Stimulated activated naive B cell treated with anti-CD40 and anti-IgM and Interleukin-4, amounts not matched to agents 10 μg/mL and 1 μg/mL and 100 μg/mL, for 72 hours (primary cell): ENCODE measurements at places on chromosomes 3 and 15.

DNA sequence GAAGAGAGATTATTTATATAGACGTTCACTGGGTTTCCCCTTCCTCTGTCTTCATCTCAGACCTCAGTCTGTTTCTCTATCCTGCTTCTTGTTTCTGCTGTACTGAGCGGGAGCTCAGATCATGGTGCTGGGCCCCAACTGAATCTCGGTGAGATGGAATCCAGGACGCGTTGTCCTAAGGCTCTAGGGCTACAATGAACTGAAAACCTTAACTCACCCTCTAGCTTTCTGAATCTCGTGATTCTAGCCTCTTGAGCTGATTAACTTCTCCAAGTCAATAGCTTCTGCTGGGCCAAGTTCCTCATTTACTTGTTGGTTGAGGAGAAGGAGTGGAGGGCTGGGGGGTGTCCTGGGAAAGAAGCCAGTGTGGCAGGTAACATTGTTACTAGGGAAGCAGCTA lies 32.7 kb upstream of the MAP3K13 start:
- no peak for DNase-seq

DNA sequence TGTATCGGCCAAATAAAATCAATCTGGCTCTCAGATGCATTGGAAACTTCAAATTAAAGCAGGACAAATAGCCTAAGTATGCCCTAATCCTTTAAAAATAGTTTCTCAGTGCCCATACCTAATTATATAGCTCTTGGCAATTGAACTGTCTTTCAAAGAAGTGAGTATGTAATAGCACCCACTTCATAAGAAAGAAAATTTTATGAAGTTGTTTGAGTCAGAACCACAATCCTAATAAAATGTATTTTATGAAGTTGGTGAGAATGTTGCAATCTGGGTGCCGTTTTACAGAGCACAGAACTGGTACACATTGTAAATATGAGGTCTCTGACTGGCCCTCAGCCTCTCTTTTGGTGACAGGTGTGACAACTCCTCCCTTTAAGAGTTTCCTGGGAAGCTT lies 45.4 kb downstream of the EPHB1 start:
- no peak for DNase-seq

DNA sequence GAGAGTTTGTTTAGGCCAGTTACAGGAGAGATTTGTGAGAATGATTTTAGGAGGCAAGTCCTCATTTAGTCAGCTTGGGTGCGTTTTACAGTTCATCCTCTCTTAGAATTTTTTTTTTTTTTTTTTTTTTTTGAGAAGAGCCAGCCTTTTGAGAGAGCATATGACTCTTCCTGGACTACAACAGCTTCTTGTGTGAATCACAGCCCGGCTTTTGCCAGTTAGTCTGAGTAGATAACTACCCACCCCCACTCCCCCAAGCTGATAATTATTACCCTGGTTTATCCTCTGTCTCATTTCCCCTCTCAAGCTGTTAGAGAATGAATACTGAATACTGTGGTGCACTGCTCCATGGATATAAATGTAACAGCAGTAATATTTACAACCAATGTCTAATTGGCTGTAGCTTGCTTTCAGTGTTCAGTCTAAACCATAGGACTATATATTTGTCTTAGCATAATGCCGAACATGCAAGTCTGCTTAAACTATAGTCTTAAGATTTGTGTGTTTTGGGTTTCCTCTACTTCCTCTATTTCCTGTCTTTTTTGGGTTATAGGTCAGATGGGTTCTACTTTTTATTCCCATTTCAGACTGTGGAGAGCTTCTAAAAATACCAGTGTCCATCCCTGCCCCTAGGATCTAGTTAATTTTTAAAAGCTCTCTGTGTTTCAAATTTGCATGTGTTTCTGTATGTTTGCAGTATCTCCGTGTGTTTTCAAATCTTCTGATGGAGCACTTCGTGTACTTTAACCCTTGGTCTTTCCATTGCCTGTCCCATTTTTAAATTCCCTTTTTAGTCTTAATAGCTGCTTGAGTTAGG lies 8.0 kb downstream of the CHD2 start:
- no peak for DNase-seq

DNA sequence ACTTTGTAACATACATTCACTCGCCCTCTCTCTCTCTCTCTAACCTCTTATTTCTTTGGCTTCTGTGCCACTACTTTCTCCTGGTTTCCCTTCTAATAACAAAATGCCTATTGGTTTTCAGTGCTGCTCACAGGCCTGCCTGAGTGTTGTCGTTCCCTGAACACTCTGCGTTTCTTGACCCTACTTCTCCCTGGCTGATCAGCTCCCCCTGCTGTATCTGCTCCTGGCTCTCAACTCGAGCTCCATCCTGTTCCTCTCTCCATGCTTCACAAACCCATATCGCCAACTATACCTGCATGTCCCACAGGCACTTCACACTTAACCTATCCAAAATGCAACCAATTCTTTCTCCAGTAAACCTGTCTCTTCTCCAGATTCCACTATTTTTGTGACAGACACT lies 111.4 kb downstream of the OPA1 start:
- DNase-seq = no peak

DNA sequence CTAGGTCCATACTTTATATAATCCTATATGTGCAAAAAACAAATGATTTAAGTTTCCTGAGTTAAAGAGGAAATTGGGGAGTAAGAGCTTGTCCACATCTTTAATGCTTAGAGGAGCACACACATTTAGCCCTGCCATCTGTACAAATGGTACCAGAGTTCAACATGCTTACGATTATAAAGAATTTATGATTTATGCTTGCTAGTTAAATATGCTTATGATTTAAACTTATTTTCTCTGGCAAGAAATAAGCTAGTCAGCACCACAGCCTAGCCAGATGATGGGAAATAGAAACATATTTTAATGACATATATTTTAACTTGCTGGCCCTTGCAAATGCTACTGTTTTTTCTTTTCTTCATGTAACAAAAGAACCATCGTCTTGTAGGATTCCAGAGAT lies 48.3 kb downstream of the EIF4E3 start:
- no peak for DNase-seq
